ENCODE measurements at places on chromosomes 2 and 18.

DNA sequence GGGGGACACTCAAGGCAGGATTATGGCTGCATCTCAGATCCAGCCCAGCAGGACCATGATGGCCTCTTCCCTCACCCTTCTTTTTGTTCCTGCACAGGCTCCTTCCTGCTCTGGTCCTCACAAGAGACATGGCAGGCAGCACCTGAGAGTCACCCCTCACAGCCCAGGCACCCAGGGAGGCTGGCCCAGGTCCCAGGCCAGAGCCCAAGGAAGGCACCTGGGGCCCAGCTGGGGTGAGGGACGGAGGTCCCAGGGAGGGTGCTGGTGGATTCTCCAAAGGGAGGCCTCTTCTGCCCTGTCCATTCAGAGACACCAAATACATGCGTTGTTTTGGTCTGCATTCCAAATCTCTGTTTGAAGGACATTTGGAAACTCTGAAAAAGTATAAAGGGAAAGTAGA, 285.4 kb upstream of the HS6ST1 start:
- DNase-seq, result no peak

DNA sequence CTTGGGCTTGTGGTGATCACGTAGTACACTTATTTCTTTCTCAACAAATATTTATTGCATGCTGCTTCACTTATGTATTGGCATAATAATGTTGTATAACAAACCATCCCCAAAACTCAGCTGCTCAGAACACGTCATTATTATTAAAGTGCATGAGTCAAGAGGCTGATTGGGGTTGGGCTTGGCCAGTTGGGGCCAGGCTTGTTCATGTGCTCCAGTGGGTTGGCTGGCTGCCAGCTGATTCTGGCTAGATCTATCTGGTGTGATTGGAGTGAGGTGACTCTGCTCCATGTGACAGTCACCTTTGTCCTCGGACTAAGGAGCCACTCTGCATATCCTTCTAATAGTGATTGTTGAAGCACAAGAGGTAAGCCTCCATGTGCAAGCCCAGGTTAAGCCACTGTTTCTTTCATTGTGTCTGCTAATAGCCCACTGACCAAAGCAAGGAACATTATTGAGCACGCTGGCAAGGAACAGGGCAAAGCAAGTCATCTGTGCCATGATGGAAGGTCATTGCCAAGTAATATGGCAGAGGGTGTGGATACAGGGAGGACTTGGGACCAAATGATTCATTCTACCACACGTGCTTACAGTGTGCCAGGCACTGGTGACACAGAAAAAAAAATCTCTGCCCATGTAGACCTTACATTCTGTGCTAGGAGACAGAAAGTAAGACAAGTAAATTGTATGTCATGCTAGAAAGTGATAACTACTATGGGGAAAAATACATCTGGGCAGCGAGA, 63.3 kb upstream of the TMEM182 start:
- DNase-seq, result no peak

DNA sequence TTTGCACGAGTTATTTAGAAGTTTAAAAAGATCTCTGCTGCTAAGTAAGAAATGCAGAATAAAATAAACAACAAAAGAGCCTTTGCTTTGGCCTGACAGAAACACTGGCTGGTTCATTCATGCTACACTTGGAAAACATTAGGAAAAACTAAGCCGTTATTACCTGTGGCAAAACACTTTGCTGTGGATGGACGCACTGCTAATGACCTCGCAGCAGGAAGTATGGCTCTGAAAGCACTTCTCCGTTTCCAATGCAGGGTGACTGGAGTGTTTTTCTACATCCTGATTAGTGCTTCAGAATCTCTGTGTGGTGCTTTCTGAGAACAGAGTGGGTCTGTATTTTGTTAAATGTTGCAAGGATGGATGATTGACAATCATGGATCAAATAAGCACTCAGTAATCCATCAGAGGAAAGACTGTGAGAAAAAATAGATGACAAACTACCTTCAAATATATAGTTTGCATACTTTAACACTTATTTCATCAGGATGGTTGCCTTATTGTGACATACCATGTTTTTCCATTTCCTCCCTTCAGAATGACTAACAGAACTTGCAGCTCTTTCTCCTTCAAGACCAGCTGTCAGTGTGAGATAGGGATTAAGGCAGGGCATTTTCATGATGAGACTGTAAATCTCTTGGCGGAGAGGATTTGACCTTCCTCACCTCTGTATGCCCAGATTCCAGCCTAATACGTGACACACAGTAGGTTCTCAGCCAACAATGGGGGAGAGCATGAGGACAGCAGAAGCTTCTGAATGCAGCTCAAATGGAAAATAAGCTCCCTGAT, 38.0 kb downstream of the LINC00305 start:
- no peak for DNase-seq

- DNase-seq, result no peak
Observed at GRCh38 chr2:103962670-103963069, 891.2 kb upstream of the POU3F3 start.

DNA sequence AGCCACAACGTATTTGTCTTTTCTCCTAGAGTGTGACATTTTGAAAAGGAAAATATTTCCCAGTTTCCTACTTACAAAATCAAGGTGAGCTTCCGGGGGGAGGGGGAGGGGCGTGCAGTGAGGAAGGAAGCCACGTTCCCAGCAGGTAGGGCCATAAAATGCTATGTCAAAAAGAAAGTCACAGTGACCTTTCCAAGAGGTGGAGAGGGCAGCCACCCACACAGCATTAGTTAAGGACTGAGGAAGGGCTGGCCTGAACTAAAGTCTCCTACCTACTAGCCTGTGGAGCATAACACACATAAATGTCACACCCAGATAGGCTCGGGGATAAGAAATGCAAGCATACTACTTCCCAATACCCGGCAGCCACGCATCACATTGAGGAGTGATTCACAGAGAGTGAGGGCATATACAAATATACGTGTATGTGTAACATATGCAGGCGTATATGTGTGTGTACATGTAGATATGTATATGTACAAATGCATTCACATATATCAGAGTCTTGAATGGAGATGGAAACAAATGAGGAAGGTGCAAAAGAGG, 191.1 kb downstream of the STK39 start:
- DNase-seq, result no peak

DNA sequence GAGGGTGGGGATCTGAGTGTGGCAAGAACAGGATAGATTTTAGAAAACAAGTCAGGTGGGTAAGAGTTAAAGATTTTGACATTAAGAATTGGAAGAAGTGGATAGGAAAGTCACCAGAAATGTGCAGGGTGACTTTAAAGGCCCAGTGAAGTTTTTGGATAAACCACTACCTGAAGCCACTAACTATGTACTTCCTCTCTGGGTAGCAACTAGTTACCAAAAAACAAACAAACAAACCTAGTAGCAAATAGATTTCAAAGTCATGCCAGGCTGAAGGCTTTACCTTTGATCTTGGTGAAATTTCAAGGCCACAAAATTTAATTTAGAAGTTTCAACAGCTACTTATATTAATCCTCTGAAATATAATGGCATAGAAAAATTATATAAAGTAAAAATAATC, 42.5 kb downstream of the PSMA8 start:
- no peak for DNase-seq

DNA sequence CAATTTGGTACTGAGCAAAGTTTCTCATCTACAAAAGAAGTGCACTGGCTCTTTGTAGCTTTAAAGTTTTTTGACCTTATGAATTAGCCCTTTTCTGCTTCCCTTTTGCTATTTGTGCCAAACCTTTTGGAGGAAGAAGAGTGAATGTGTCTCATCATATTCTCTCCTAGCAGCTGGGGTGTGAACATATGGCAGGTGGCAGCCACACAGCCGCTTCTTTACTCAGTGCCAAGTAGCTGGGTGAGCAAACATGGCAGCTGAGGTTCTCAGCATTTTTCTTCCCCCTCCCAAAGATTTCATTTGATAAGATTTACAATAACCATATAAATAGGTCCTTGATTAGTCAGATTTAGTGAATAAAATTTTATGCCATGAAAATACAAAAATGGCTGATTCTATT, 46.7 kb upstream of the STK17B start:
- DNase-seq, result no peak

DNA sequence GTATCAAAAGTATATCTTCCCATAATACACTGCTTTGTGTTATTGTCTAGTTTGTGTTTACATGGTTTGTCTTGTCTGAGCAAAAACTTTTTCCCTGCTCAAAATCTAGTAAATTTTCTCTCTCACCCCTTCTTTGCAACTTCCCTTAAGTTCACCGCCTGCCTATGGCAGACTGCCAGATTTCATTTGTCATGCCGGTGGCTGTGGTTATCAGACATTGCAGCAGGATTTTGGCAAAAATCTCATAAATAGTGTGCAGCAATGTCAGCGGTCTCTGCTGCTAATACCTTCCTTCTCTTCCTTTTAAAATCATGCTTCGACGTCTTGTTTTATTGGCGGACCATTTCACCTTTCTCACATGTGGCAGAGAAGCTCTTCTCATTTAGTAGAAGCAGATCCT, 45.6 kb upstream of the TMEM178A start:
- peak; percentile 88 for DNase-seq

GRCh38 chr2:178449700-178450523, 1.1 kb downstream of the PRKRA start:
- DNase-seq, result peak; percentile 2

DNA sequence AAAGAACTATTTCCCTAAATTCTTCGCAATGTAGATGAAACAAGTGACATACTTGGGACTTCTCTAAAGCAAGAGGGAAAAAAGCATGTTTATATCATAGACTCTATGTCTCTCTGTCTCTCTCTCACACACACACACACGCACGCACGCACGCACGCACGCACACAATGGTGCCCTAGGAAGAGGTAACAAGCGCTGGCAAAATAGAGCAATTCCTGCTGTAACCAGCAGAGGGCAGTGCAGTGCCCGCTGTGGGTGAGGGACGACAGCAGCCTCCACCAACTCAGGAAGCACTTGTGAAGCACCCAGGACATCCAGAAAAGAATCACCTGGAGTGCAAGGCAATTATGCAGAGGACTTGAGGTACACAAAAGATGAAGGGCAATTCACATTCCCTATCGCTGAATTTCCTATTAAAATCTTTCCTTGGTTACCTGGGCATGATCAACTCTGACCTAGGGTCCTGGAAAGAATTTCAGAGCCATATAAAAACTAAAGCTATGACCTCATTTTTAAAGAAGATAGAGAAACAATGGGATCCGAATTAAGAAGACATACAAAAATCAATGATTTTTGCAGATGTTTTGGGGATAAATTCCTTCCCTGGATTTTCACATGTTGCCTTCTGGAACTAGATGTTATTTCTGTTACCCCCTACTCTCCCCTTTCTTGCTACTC, 166.4 kb downstream of the PDE11A start:
- DNase-seq, result peak; percentile 47

GRCh38 chr2:225184948-225185347, 142.7 kb upstream of the DOCK10 start:
- DNase-seq, result no peak

DNA sequence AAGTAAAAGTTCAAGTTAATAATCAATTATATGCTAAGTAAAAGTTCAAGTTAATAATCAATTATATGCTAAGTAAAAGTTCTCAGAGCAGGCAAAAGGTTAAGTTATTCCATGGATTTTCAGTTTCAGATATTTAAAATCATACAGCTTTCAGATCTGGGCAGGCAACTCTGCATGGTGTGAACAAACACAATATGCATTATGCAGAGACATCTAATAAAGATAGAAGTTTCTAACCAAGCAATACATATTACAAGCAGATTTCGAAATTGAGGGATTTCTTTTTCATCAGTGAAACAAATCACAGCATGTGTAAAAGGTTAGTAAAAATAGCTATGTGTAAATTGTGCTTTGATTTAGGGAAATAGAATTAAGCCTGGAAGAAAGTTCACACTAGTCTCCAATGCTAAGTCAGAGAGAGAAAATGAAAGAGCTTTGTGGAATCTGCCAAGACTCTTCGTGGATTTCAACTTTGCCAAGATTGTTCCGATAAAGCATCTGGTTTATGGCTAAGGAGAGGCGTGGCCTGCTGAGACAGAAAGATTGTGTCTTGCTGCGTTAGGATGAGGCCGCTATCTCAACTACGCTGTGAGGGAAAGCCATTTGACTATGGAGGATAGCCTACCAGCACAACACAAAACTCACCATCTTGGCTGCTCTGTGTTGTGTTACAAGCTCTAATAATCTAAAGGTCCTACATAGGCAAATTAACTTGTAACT, 60.1 kb upstream of the SLC16A14 start:
- DNase-seq, result peak; percentile 47

GRCh38 chr2:109355192-109355843, 226.3 kb downstream of the SH3RF3 start:
- no peak for DNase-seq

DNA sequence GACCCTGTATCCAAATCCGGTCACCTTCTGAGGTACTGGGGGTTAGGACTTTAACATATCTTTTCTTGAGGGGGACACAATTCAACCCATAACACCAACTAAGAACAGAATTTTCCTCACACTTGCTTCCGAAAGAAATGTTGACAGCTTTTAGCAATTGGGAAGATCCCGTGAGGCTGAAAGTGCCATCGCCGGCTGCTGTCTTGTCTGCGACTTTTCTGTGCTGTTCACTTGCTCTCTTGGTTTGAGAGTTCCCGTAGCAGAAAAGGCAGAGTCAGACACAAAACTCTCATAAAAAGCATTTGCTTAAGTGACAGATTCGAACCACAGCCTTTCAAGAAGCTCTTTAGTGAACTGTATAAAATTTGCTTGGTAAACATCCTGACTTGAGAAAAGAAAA, 253.4 kb downstream of the ARHGAP15 start:
- DNase-seq, result no peak

GRCh38 chr2:3316456-3317276, 61.0 kb downstream of the EIPR1 start:
- DNase-seq, result no peak

DNA sequence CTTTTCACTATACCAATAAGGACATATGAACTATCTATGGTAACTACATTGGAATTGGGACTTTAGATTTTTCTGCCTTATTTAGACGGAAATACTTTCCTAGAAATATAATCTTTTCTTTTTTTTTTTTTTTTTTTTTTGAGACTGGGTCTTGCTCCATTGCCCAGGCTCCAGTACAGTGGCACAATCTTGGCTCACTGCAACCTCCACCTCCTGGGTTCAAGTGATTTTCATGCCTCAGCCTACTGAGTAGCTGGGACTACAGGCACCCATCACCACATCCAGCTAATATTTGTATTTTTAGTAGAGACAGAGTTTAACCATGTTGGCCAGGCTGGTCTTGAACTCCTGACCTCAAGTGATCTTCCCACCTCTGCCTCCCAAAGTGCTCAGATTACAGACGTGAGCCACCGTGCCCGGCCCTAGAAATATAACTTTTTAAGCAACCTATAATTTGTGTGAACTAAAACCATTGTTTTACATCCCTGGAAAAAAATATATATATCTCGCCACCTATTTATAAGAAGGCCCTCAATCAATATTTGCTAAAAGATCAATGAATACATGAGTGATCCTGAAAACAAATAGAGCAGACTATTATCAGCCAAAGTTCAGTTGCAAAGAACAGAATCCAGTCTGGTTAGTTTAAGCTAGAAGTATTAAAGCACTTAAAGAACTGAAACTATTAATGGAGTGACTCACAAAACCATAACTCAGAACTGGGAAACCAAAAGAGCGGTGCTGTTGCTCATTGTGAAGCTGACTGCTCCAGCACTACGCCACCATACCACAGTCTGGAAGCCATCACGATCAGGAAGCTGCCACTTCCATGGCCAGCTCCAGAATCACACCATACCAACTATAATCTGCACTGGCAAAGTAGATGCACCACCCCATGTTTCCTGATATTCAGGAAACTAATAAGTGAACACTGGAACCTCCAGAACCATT, 8.4 kb upstream of the HNRNPLL start:
- peak; percentile 94 for DNase-seq
